ENCODE measurements at places on chromosomes 12 and 14.
A peak's percentile ranks its signal among the peaks of the same experiment; 100 is the strongest.

- H3K4me3 ChIP-seq = no peak overlapping the region
- no peak for DNase-seq
- no peaks in the 10 kb centered on the region for H3K36me3 ChIP-seq
- no peaks in the 10 kb centered on the region for H3K27me3 ChIP-seq
- H3K27ac ChIP-seq = no peak overlapping the region
- no peaks in the 10 kb centered on the region for H3K4me1 ChIP-seq
Measured at GRCh38 chr14:24816011-24816928, 182.3 kb upstream of the GZMB start.

DNA sequence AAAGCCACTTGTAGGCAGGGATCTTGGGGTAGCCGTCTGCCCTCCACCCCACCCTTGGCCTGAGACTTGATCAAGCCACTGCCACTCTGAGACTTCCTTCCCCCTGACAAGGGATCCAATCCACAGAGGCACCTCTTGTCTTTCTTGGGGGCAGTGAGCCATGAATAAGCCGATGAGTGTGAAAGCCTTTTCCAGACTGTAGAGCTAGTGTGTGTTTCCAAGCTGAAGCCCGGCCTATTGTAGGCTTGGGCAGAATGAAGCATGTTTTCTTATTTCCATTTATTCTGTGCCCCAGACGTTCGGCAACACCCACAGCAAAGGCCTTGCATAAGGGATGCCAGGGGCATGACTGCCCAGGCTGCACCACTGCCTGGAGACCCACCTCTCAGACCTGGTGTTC, 991.6 kb downstream of the BCL11B start:
- H3K36me3 ChIP-seq = no peaks in the 10 kb centered on the region
- H3K27me3 ChIP-seq = no peaks in the 10 kb centered on the region
- H3K4me1 ChIP-seq = no peaks in the 10 kb centered on the region
- H3K4me3 ChIP-seq = no peak overlapping the region
- no peak overlapping the region for H3K27ac ChIP-seq

DNA sequence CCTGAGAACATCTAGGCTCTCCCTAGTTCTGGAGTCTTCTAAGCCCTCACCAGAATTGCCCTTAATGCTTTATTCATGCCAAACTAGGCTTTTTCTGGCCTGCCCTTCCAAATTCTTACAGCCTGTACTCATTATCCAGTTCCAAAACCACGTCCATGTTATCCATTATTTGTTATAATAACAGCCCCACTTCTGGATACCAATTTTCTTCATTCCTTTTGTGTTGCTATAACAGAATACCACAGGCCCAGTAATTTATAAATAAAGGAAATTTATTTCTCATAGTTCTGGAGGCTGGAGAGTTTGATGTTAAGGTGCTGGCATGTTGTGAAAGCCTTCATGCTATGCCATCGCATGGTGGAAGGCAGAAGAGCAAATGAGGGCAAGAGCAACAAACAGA, 68.0 kb upstream of the AMIGO2 start:
- no peaks in the 10 kb centered on the region for H3K27me3 ChIP-seq
- H3K4me3 ChIP-seq = no peak overlapping the region
- DNase-seq = no peak
- no peak overlapping the region for H3K27ac ChIP-seq
- H3K36me3 ChIP-seq = no peaks in the 10 kb centered on the region

GRCh38 chr14:74401504-74402241, 24.3 kb downstream of the SYNDIG1L start:
- H3K4me3 ChIP-seq = no peak overlapping the region
- H3K4me1 ChIP-seq = peaks cover 13% of the 10 kb centered on the region
- H3K27me3 ChIP-seq = no peaks in the 10 kb centered on the region
- no peaks in the 10 kb centered on the region for H3K36me3 ChIP-seq
- no peak for DNase-seq

GRCh38 chr12:84329938-84330337, 582.7 kb downstream of the SLC6A15 start:
- no peak overlapping the region for H3K27ac ChIP-seq
- no peak for DNase-seq
- no peaks in the 10 kb centered on the region for H3K36me3 ChIP-seq
- H3K4me1 ChIP-seq = no peaks in the 10 kb centered on the region

DNA sequence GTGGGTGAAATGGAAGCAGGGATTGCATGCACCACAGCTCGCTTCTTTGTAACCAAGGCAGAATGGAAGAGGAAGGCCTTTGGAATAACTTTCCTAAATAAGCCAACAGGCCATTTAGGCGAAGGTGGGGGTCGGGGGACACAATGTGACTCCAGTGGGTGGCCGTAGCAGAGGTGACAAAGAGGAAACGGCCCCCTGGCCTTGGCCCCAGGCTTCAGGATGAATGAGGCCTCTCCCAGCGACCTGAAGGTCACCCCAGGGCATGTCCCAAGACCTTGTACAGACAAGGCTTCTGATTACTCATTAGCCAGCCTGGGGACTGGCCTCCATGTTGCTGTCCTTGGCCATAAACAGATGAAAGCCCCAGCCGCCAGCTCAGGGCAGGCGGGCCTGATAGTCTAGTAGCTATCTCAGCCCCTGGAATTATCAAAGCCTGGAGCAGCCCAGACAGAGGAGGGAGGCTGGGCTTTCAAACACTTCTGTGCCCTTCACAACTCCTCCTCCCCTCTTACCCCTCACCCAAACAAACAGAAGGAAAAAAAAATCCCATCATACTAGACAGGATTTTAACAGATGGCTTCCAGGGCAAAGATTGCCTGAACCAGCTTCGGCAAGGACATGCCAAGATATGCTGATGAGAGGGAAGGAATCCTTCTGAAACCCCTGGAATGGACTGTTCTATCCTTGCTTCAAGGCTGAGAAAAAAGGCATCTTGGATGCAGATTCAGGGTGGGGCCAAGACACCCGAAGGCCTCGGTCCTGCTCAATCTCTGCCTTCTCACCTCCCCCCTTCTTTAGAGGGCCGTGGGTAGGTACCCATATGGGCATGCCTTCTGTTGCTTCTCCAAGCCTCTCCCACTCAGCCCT, 142.3 kb upstream of the PARP11 start:
- DNase-seq = no peak
- H3K4me1 ChIP-seq = no peaks in the 10 kb centered on the region
- no peaks in the 10 kb centered on the region for H3K36me3 ChIP-seq
- no peaks in the 10 kb centered on the region for H3K27me3 ChIP-seq

DNA sequence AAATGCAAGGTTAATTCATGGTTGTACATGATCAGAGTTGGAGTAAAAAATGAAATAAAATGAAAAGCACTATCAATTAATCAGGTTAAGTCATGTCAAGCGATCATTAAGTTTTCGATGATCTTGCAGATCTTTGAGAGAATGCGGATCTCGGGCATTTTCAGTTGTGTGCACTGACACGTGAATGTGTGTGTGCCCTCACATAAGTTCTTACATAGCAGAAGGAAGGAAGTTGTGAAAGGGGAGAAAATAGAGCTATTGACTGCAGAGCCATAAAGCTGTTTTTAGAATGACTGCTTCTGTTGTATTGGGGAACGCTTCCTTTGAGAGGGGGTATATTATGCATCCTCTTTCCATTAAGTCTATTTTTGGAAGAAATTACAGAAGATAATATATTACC, 101.3 kb downstream of the HMGA2 start:
- H3K4me3 ChIP-seq = no peak overlapping the region
- H3K27ac ChIP-seq = no peak overlapping the region
- H3K4me1 ChIP-seq = no peaks in the 10 kb centered on the region
- no peak for DNase-seq
- H3K27me3 ChIP-seq = no peaks in the 10 kb centered on the region

DNA sequence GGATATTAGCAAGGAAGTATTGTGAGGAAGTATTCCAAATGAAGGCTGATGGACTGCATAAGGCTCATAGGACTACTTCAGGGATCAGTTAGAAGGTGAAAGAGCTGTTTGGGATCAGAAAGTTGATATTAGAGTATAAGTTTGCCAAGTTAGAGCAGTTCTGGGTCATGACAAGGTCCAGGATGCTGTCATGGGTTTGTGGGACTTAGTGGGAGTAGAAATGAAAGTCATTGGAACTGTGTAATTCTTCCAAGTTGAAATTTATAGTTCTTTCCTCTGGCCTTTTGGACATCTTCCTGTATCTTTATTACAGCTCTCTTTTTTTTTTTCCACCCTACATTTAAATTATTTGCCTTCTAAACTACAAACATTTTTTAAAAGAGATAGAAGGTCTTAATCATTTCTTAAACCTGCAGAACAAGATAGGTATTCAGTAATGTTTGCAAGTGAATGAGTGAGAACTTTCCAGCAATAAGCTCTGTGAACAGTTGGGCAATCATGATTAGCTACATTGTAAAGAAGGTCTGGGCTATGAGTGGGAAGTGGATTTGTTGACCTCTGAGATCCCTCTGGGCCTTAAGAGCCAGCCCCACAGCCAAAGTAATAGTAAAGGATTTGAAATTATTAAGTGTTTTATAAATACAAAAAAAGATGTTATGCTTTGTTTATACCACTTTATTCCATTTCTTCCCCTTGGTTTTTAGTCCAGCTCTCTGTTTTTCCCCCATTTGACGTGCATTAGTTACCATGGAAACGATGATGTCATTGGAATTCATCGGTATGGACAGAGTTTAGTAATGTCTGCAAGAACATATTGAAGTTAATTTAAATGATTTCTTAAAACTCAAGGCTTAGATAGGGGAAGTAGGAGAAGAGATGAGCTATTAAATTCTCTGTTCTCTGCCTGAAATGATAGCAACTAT, 247.9 kb upstream of the ARHGAP5 start:
- no peaks in the 10 kb centered on the region for H3K36me3 ChIP-seq
- DNase-seq = no peak
- H3K27ac ChIP-seq = no peak overlapping the region
- H3K4me1 ChIP-seq = peaks cover 10% of the 10 kb centered on the region

- no peaks in the 10 kb centered on the region for H3K4me1 ChIP-seq
- H3K4me3 ChIP-seq = no peak overlapping the region
- DNase-seq = no peak
- H3K27ac ChIP-seq = no peak overlapping the region
- H3K36me3 ChIP-seq = no peaks in the 10 kb centered on the region
- no peaks in the 10 kb centered on the region for H3K27me3 ChIP-seq
Measured at GRCh38 chr12:71432936-71433335, 6.7 kb upstream of the LGR5 start.

- H3K27ac ChIP-seq = no peak overlapping the region
- no peak overlapping the region for H3K4me3 ChIP-seq
- H3K4me1 ChIP-seq = peaks cover 4% of the 10 kb centered on the region
Measured at GRCh38 chr14:71765505-71765904, 166.7 kb upstream of the RGS6 start.

DNA sequence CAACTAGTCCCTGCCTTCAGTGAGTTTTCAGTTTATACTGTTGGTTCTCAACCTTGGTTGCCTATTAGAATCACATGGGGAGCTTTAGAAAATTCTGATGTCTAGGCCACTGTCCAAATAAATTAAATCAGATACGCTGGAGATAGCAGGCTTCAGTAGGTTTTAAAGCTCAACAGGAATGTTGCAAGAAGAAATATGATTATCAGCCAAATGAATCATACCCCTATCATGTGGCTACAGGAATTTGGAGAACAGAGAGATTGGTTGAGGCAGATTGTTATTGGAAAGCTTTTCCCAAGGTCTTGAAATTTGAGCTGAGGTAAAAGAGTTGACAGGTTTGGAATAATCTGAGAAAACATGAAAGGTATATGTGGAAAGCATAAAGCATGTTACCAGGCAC, 125.3 kb downstream of the WIF1 start:
- no peaks in the 10 kb centered on the region for H3K36me3 ChIP-seq
- H3K27ac ChIP-seq = no peak overlapping the region
- no peak for DNase-seq
- no peak overlapping the region for H3K4me3 ChIP-seq

DNA sequence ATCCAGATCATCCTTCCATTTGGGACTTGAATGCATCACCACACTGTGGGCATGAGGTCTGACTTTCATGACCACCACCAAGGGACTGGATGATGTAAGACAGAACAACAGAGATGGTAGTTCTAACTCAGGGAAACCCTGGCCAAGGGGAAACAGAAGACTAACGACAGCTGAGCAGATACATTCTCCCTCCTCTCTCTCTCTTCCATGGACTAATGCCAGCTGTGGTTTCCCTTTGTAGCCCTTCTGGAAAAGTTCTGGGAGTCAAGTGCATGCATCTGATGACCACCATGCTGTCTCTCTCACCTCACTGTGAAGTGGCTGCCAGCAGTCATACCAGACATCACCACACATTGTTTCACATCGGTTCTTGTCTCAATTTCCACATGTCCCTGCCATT, 3.4 kb downstream of the TAS2R30 start:
- DNase-seq = no peak
- H3K4me3 ChIP-seq = no peak overlapping the region
- no peaks in the 10 kb centered on the region for H3K36me3 ChIP-seq
- H3K4me1 ChIP-seq = peaks cover 10% of the 10 kb centered on the region
- no peak overlapping the region for H3K27ac ChIP-seq

GRCh38 chr12:68439368-68440045, 107.3 kb upstream of the MDM1 start:
- DNase-seq = no peak
- no peak overlapping the region for H3K4me3 ChIP-seq
- no peak overlapping the region for H3K27ac ChIP-seq
- no peaks in the 10 kb centered on the region for H3K4me1 ChIP-seq

GRCh38 chr14:69260190-69260860, 367 bp downstream of the GALNT16 start:
- DNase-seq = no peak
- peaks cover 29% of the 10 kb centered on the region for H3K4me1 ChIP-seq
- H3K36me3 ChIP-seq = no peaks in the 10 kb centered on the region
- no peaks in the 10 kb centered on the region for H3K27me3 ChIP-seq
- H3K27ac ChIP-seq = peak overlapping the region; percentile 53

GRCh38 chr12:58719161-58719560, 201.1 kb downstream of the LRIG3 start:
- H3K36me3 ChIP-seq = no peaks in the 10 kb centered on the region
- DNase-seq = no peak
- H3K4me3 ChIP-seq = no peak overlapping the region
- no peaks in the 10 kb centered on the region for H3K27me3 ChIP-seq
- no peak overlapping the region for H3K27ac ChIP-seq

DNA sequence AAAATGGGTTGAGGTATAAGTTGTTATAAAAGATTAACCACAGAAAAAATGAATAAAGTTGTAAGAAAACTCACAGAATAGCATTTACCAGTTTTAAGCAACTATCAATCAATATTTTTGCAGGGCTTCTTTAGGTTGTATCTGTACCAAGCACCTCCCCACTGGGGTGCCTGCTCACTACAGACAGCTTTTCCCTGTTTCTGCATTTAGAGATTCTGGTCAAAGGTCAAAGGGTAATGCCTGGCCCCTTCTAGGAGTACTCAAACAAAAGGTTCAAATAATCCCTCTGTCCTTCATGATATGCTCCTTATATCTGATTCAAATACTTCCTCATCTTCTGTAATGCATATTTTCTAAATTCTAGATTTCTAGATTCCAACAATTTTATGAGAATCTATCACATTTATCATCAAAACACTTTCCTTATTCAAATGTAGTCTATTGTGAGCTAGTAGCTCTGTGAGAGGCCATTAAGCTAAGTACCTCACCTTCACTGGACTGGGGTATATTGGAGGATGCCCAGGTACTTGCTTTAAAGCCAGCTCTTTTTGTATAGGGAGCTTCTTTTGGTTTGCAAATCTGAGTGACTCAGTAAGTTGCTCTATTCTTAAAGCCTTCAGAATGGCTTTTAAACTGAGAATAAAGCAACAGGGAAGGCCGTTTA, 120.7 kb upstream of the PTPRB start:
- H3K27ac ChIP-seq = no peak overlapping the region
- no peaks in the 10 kb centered on the region for H3K27me3 ChIP-seq
- no peaks in the 10 kb centered on the region for H3K36me3 ChIP-seq
- no peak overlapping the region for H3K4me3 ChIP-seq

Data from vagina (tissue), 2 donors.